ENCODE measurements at places on chromosomes 6 and 20.

- DNase-seq, result no peak
Measured at GRCh38 chr20:41347523-41348429, 7.2 kb downstream of the LPIN3 start.

DNA sequence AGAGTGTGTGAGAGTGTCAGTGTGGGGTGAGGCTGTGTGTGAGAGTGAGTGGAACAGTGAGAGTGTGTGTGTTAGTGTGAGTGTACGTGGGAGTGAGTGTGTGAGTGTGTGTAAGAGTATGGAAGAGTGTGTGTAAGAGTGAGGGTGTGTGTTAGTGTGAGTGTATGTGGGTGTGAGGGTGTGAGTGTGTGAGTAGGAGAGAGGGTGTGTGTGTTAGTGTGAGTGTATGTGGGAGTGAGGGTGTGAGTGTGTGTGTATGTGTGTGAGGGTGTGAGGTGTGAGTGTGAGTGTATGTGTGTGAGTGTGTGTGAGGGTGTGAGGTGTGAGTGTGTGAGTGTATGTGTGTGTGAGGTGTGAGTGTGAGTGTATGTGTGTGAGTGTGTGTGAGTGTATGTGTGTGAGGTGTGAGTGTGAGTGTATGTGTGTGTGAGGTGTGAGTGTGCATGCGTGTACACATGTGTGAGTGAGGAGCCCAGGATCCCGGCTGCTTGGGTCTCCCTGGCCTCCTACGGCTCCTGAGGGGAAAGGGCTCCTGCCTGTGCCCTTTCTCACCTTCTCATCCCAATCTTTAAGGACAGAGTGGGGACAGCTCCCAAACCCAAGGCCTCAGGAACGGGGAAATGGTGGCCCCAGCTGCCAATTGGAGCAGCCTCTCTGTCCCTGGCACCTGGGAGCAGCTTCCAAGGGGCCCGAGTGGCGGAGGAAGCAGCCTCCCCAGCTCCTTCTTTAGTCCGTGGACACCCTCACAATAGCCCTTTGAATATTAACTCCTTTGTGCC lies 100.2 kb downstream of the PSMB1 start:
- no peak for DNase-seq

- peak; percentile 24 for DNase-seq
Measured at GRCh38 chr20:36493051-36493800, 48.1 kb upstream of the MYL9 start.

DNA sequence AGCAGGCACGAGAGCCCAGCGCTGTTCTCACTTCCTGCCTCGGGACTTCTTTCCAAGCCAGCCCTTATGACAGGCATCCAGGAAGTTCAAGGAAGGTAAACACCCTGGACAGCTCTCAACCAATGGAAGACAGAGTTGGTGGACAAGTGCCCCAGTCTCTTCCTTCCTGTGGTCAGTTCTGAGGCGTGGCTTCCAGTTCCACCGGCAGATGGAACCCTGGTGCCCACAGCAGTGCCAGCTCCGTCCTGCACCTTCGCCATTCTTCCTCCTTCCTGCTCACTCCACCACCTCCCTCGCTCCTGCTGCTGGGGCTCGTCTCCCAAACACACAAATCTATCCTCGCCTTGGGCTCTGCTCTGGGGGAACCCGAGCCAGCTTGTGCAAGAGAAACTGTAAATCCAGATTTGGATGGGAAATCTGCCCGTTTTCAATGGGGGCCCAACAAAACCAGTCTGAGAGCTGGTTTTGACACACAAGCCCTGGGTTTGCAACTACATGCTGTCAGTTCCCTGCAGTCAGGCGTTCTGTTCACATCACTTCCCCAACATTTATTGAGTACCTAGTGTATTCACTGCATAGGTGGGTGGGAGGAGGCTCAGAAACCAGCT lies 162.7 kb downstream of the GRM4 start:
- peak; percentile 12 for DNase-seq

- no peak for DNase-seq
Measured at GRCh38 chr6:10800810-10801209, 37.5 kb downstream of the MAK start.

DNA sequence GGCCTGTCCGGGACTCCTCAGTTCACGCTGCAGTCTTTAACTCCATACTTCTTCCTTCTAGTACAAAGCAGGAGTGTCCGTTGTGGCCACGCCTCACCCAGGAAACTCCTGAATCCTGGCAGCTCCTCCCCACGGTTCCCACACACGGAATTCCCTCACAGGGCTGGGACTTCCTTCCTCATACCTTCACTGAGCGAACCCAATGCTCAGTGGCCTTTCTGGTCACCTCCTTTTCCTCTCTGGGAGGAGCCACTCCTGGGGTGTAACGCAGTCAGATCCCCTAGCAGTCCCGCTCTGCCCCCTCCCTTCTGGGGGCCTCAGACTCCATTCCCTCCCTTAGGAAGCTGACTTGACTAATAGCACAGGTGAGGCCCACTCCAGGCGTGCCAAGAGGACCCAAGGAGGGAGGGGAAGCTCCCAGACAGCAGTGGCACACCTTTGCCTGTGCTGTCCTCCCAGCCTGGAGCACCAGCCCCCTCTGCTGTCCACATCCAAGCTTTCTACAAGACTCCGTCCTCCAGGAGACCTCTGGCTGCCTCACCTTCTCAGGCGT lies at the start of gene SLC52A3:
SLC52A3 (minus strand) TSS at position 75 of the 553 bp plus-strand sequence. CDS start 2,726 bp downstream, outside the sequence.
- DNase-seq, result peak; percentile 60

DNA sequence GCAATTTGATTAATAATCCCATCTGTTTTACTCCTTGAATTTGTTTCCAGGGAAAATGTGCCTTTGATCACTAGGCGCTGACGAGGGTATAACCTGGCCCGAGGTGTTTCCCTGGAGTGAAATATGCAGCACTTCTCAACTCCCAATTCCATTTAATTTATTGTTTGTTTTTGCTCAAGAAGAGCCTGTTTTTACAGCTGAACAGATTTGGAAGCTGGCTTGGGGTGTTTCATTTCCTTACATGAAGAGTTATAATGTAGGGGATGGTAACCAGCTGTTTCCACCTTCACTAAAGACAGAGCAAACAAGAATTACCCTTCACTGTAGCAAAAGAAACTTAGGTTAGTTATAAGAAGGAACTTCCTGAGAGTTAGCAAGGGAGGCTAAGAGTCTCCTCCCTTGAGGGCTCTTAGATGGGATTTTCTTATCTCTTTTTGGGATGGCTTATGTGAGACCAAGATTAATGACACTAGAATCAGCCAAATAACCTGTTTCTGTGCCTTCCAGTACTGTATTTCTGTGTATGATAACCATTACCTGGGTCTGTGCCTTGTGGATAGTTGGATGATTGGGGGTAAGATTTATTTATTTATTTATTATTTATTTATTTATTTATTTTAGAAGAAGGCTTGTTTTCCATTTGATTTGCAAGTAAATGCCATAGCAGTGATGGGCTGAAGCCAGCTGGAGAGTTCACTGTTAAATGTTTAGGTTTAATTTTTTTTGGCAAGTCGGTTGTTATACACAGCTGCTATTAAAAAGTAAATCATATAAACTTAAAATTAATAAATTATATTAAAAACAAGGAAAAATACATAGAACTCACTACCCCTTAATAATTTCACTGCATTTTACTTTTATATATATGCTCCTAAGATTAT lies 162.2 kb upstream of the BMP2 start:
- DNase-seq, result no peak

GRCh38 chr20:39795401-39796272 lies 833.5 kb downstream of the DHX35 start:
- no peak for DNase-seq

DNA sequence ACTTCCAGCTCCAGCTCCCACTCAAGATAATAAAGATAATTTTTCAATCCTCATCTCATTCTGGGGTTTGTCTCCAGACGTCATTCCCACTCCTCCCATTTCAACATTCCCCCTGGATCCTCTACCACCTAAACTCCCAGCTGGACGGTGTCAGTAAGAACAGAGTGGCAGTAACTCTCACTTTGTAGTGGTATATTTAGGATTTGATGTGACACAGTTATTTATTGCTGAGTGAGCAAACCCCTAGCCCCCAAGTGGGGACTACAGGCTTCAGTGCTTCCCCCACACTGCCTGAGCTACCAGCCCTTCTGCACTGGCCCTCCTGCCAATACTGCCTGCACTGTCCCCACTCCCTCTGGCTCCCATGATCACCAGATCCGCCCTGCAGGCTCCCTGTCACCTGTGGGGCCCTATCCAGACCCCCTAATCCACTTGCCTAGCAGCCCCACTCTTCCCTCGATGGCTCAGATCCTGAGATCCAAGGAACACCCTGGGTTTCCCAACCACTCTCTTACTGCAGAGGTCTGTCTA lies 2.4 kb downstream of the C6orf47 start:
- DNase-seq, result no peak

GRCh38 chr20:61896058-61896961 lies 169.4 kb downstream of the TAF4 start:
- DNase-seq, result peak; percentile 41

DNA sequence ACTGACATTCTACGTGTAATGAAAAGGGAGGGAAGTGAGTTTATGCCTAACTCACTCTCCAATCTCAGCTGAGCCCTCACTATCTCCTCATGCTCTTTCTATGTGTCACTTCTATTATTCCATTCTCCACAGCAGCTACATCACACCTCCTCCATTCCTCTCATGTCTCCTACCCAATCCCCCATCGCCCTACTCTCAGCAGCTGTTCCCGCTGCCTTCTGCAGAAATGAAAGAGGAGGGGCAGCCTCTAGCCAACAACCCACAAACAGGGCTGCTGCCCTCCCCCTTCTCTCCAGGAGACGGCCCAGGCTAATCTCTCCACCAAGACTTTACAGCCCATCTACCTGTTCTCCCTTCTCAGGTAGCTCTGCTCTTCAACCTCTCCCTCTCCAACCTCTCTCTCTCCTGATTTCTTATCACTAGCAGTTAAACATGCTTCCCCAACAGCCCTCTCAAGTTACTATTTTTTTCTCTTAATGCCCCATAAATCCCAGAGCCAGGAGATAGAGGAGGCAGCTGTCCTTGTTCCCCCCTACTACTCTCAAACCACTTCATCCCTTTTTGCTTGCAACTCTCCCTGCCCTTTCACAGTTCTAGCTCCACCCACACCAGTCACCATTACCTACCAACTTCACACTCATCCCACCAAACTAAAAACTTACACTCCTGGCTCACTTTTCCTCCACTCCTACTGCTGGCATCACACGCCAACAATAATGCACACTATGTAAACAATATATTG lies 136.5 kb downstream of the BTBD9 start:
- no peak for DNase-seq

GRCh38 chr6:53026526-53026925 lies 31.4 kb upstream of the GSTA4 start:
- DNase-seq, result no peak

- DNase-seq, result no peak
Measured at GRCh38 chr6:106637717-106638341, 8.5 kb downstream of the QRSL1 start.

- DNase-seq, result peak; percentile 52
Measured at GRCh38 chr6:30047220-30047619, 13.8 kb upstream of the POLR1H start.

GRCh38 chr20:47150403-47151152 lies 205.9 kb downstream of the ZMYND8 start:
- peak; percentile 69 for DNase-seq

GRCh38 chr6:84274856-84275255 lies 47.4 kb upstream of the CEP162 start:
- no peak for DNase-seq

All from KBM-7 (cell line).